NCI-H187 (cell line): ENCODE measurements at places on chromosomes 3 and 15.

- no peak for DNase-seq
Observed at GRCh38 chr3:94036909-94037507, 8.6 kb upstream of the STX19 start.

DNA sequence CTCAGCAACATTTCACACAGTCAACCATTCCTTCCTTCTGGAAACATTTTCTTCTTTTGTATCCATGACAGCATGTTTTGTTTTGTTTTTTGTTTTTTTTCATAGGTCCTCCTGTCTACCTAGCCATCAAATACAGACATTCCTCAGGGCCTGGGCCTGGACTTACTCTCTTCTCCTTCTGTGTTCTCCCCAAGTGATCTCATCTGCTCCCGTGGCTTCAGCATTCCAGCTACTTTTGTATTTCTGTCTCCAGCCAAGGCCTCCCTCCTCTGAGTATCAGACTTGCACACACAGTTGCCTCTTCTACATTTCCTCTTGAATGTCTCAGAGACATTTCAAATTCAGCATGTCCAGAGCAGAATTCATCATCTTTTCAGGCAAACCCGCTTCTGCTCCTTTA, 82.4 kb downstream of the HCN4 start:
- DNase-seq = no peak

DNA sequence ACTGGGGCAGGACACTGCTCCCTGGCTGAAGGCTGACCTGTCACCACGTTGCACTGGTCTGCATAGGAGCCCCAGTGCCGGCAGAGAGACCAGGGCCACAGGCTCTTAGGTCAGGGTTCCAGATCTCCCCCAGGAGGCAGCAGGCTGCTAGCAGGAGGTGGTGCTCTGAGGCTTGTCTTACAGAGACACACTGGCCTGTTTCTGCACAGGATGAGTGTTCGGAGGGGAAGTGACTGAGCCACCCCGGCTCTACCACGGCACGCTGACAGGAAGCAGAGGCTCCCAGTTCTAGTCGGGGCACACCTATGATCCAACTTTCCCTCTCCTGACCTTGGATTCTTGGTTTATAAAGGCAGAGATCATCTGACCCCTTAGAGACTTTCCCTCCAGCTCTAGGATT, 8.6 kb downstream of the FBXL22 start:
- DNase-seq = no peak

- DNase-seq = no peak
Observed at GRCh38 chr3:167649746-167650145, 4.0 kb downstream of the WDR49 start.

DNA sequence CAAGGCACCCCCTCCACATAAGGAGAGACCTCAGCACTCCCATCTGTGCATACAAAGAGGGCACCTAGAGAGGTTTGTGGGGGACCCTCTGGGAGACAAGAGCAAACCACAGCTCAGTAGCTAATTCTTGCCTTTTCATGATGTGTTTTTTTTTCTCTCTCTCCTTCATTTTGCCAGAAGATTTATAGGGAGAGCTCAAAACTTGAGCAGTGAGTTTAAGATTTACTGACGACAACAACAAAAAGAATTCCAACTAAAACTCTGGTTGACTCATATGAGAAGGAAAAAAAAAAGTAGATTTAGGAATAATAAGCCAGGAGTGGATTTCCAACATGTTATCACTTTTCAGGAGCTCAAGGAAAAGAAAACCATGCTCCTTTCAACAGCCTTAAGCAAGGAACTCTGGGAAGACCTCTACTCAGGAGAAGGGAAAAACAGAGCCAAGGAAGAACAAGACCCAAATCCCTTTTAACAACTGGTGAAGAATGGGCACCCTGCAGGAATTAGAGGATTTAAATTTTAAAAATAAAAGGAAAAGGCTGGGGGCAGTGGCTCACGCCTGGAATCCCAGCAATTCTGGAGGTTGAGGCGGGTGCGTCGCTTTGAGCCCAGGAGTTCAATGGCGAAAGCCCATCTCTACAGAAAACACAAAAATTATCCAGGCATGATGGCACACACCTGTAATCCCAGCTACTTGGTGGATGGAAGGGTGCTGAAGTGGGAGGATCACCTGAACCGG, 58.2 kb upstream of the RAD18 start:
- no peak for DNase-seq
